ENCODE measurements at places on chromosomes 6 and 20. TPM values are rescaled to one million over a fixed set of nuclear protein-coding genes. Genes with fewer than 3 reads are reported as not detected.

- no peak for ATAC-seq
These were observed 105.6 kb downstream of the CDH26 start for GRCh38 chr20:60063739-60064380.

DNA sequence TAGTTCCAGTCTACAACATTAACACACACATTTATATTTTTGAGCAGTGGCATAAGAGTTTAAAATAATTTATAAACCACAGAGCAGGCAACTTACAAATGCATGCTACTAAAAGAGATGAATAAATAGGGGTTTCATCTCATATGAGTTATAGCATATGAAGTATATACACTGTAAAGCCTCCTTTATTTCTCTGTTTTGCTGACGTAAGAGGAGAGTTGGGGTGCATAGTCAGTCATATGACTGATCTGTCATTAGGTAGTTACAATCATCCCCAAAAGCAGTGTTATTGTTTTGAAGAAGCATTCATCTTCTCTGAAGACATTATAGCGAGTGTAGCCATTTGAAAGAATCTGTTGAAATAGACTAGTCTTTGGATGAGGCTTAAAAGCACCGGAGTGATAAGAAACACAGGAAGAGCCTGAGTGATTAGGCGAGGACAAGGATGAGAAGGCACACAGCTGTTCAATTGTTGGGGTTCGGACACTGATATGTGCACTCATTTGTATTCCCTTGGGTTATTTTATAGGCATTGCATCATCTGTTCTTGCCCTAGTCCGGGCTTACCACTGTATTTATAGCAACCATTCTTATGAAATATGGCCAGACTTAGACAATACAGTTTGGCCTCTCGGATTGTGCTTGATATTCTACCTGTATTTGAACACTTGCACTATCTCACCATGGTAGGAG lies 325.7 kb downstream of the SAMD5 start:
- peak; percentile 95 for ATAC-seq

The CLDN20 gene
- total RNA-seq, result 1.8 TPM

GRCh38 chr6:90219209-90219985 lies 77.2 kb downstream of the BACH2 start:
- peak; percentile 8 for ATAC-seq

DNA sequence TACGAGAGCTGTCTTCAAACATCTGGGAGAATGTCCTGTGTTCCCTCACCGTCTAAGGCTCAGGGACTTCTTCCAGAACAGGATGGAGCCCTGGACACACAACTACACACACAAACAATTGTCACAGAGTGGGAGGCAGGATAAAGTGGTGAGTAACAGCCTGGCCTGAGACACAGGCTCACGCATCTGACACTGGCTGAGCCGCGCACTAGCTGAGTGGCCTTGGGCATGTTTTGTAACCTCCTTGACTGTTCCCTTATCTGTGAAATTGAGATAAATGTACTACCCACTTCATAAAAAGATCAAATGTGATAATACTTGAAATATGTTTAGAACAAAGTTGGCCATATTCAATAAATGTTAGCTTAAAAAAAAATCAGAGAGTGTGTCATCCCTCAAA lies 132.4 kb upstream of the ARMC2 start:
- ATAC-seq, result no peak

GRCh38 chr6:151060766-151061531 lies 178.8 kb upstream of the AKAP12 start:
- no peak for ATAC-seq

GRCh38 chr20:34445177-34446065 lies 70.8 kb upstream of the DYNLRB1 start:
- ATAC-seq, result no peak

The HELZ2 gene
- total RNA-seq, result 16.4 TPM

GRCh38 chr20:41616228-41616627 lies 1.9 kb downstream of the CHD6 start:
- ATAC-seq, result no peak

DNA sequence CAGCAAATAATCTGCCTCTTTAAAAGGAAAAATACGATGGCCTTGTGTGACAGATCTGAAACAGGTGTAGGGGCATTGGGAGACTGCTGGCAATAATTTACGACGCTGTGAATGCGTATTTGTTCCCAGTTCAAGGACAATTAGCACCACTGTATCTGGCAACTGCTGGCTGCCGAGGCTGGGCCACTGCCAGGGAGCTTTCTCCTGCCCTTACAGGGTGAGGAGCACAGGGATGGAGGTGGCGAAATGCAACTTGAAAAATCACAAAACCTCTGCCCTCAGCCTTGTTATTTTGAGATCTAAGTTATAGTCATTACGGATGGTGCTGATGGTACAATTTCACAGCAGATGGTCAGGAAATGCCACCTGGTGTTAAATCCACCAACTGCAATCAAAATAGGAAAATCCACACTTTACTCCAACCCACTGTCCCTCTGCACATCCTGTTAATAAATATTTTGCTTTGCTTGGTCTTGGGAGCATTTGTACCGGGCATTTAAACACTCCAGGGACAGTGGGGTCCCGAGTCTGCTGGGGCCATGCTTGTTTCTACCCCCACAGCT lies 6.4 kb downstream of the MYLK4 start:
- ATAC-seq, result peak; percentile 27

- no peak for ATAC-seq
These were observed 1.3 kb downstream of the GZF1 start for GRCh38 chr20:23363257-23363649.

- ATAC-seq, result no peak
These were observed 165.8 kb downstream of the KIF16B start for GRCh38 chr20:16407251-16408067.

- no peak for ATAC-seq
These were observed 9.6 kb upstream of the SAPCD1 start for GRCh38 chr6:31752739-31753319.

The ZCCHC3 gene
- total RNA-seq, result 31.2 TPM

DNA sequence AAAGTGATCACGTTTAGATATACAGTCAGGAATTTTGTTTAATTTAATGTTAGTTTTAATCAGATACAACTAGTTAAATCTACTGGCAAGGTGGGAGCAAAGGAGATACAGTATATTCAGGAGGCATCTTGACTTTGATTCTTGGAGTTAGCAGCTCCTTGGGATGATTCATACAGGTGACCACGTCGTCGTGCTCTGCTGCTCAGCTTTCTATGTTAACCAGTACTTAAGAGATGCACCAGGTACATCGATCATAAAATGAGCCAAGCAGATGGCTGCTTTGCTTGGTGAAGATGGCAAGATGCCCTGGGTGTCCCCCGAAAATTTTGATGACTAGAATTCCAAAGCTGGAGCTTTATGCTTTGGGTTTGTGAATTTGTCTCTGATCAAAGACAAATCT lies 64.7 kb downstream of the TBC1D7 start:
- no peak for ATAC-seq

DNA sequence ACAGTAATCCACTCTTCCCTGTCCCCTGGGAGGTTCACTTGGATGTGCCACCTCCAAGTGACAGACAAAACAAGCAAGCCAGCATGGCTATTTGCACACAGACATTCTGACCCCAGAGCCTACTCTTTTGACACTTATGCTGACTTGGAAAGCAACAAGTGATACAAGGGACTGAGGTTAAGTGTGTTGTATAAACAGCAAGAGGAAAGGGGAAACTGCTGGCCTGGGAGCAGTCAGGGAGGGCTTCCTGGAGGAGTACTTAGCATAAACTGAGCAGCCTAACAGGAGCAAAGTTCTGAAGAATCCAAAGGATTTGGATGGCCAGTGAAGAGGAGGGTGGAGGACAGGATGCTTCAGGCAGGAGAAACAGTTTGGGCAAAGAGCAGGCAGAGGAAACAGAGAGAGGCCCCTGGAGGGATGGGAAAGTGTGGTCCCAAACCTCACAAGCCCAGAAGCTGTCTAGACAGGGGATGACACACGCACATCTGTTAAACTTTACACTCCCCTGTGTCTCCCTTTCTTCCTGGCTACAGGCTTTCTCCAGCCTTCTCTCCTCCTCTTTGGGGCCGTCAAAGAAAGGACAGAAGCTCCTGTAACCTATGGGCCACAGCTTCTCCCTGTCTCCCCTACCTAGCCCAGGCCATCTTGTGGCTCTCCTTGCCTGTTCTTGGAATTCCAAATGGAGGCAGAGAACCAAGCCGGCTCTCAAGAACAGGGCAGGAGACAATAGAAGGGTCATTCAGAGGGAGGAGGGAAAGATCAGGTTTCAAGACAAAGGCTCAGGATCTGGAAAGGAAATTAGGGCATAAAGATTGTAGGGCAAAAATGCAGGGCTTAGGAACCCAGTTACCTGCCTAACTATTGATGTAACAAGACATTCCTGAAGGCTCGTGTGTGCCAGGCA lies 19.3 kb downstream of the SULF2 start:
- ATAC-seq, result no peak

The BTN1A1 gene
- total RNA-seq, result 0.19 TPM

- no peak for ATAC-seq
These were observed 160.2 kb downstream of the SYCP2 start for GRCh38 chr20:59772931-59773913.

- ATAC-seq, result no peak
These were observed 60.9 kb upstream of the PRL start for GRCh38 chr6:22357724-22358189.

- no peak for ATAC-seq
These were observed 54.7 kb downstream of the RAB44 start for GRCh38 chr6:36752187-36752885.

DNA sequence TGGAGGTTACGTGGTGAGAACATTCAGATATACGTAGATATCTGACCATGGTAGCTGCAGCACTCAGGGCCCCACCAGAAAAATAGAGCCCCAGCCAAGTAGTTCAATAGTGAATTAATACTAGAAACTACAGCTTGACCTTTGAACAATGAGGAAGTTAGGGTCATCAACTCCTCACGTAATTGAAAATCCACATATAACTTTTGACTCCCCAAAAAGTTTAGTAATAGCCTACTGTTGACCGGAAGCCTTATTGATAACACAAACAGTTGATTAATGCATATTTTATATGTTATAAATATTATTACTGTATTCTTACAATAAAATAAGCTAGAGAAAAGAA lies 117.9 kb downstream of the SNX5 start:
- no peak for ATAC-seq

The SYCP2L gene
- total RNA-seq, result not detected

GRCh38 chr6:117505311-117505710 lies 22.8 kb downstream of the DCBLD1 start:
- ATAC-seq, result peak; percentile 76
